Inflammatory macrophage (primary cell): ENCODE measurements at places on chromosomes 2 and 18.

GRCh38 chr2:197086500-197086899 is 160.0 kb upstream of the PGAP1 start:
- DNase-seq = peak; percentile 93

- DNase-seq = no peak
These were observed 38.7 kb downstream of the SLC4A5 start for GRCh38 chr2:74304332-74305148.

DNA sequence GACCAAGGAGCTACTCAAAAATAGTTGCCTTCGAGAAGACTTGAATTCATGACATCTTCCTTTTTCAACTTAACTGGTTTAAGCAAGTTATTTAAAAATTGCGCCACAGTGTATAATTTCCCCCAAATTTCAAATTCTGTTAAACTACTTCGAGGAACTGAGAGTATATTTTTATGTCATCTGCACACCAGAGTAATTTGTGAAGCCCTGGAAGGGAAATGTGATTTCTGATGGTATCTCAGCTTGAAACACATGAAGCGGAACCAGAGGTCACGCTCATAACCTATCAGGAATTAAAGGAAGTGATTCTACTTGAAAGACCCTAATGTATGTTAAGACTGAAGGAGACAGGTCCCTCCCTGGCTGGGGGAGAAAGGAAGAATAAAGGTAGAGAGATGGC is 33.9 kb upstream of the DARS1 start:
- DNase-seq = peak; percentile 95

DNA sequence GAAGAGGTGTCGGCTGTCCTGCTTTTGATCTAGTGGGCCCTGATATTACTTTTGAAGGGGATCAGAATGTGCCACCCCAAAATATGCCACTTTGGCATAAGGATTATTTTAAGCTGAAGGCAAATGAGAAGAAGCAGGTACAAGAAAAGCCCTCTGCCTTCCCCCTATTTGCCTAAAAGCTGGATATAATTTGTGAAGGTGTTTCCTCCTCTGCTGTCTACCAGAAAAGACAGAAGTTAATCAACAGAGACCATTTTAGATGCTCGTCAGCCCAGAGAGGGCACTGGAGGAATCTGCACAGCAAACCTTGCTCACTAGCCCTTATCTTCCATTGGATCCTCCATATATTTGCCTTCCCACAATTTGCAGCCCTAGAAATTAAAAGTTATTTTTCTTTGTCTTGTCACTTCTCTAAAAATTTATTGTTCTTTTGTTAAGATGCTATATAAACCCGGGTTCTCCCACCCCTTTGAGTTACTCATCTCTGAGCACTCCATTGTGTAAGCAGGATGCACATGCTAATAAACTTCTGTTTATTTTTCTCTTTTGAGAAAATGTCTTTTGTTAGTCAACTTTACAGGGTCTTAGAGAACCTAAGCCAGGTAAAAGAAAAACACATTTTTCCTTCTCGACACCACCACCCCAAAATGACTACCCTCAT is 163.2 kb upstream of the SLC1A4 start:
- peak; percentile 55 for DNase-seq

DNA sequence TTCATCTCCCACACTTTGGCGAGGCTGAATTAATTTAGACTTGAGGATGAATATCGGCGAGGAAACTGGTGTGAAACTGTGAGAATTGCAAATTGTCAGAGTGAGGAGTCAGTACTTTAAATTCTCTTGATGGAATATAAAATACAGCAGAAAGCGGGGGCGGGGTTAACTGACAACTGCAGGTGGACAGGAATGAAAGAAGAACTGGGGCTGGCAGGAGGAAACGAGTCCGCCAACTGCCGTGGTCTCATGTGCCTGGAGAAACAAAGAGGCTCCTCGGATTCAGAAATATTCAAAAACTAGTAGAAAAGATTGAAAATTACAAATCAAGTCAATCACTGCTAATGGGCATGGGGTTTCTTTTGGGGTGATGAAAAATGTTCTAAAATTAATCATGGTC is 44.3 kb downstream of the MOGAT1 start:
- DNase-seq = no peak

DNA sequence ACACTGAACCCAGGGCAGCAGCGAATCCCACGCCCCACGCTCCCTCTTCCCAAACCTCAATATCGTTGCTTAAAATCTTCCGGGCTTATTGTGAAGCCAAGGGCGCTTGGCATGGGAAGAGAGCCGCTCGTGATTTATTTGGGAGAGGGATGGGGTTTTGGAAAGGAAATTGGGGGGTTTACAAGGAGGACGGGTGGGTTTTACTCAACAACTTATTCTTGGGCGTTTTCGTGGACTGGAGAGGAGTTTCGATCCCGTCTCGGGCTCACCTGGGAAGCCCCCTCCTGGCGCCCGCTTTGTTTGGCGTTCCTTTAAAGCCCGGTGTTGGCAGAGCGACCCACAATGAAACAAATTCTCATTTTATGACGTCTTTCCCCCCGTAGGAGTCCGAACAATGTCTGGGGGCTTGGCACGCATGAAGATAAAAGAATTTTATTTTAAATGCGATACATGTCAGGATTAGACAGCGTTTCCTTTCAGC is 135.3 kb downstream of the INSIG2 start:
- no peak for DNase-seq
